Suppressor macrophage treated with lipopolysaccharide for 1 hour (primary cell): ENCODE measurements at places on chromosomes 11 and 22.

- no peak for DNase-seq
These were observed 45.7 kb upstream of the TSPAN18 start for GRCh38 chr11:44680982-44681597.

DNA sequence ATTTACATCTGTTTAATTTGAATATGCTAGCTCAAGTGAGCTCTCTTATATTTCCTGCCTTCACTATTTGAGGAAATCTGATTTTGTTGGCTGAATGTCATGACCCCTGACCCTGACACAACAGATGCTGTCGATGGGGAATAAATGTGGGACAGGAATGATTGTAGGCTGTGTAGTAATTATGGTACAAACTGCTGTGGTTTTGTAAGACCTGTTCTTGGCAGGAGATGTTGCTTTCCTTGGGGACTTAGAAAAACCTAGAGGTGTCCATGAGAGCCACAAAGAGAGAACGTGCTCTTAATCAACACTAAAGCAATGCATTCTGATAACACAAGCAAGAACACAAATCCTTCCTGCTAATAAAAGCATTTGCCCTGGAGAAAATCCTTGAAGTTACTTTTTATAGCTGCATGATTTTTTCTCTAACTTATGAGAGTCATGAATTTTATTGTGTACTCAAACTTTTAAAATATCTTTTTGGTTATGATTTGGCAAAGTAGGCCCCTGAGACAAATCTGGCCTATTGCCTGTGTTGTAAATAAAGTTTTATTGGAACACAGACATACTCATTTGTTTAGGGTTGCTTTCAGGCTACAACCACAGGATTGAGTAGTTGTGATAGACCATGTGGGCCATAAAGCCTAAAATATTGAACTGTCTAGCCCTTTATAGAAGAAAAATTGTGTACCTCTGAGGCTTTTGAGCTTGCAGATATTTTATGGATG is 90.2 kb downstream of the DDX10 start:
- DNase-seq, result no peak

- DNase-seq, result peak; percentile 66
These were observed 590 bp downstream of the COMMD9 start for GRCh38 chr11:36288442-36289225.

DNA sequence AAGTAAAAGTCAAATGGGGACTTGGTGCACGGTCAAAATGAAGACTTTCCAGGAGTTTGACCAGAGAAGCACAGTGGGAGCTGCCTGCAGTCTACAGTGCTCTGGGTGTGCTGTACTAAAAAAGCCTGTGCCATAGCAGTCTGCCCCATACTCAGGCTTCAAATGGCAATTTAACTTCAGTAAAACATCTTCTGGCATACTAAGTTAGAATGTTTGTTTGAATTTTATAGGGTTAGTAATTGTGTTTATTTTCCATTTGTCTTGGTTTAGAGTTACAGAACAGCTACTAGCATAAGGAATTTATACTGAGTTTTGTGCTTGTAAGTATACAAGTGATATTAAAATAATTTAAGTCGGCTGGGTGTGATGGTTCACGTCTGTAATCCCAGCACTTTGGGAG is 29.3 kb upstream of the LIPT2 start:
- no peak for DNase-seq

DNA sequence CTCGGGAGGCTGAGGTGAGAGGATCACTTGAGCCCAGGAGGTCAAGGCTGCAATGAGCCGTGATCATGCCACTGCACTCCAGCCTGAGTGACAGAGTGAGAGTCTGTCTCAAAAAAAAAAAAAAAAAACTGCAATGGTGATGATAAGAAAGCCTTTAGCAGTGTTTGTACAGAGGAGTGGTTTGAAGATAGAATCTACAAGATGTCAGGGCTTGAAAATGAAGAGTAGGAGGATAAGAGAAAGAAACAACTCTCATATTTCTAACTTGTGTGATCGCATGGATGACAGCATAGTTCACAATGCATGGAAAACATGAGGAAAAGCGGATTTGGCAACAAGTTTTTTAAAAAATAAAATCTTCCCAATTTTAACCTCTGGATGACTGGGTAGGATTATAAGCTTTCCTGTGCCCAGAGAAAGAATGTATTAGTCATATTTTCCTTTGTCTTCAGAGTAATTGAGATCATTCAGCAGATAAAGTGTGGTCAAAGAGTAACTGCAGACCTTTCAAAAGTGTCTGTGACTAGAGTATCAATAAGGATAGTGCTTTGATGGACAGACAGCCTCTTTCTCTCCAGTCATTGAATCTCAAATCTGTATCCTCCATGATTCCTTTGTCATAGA is 328.1 kb downstream of the CASP12 start:
- no peak for DNase-seq

DNA sequence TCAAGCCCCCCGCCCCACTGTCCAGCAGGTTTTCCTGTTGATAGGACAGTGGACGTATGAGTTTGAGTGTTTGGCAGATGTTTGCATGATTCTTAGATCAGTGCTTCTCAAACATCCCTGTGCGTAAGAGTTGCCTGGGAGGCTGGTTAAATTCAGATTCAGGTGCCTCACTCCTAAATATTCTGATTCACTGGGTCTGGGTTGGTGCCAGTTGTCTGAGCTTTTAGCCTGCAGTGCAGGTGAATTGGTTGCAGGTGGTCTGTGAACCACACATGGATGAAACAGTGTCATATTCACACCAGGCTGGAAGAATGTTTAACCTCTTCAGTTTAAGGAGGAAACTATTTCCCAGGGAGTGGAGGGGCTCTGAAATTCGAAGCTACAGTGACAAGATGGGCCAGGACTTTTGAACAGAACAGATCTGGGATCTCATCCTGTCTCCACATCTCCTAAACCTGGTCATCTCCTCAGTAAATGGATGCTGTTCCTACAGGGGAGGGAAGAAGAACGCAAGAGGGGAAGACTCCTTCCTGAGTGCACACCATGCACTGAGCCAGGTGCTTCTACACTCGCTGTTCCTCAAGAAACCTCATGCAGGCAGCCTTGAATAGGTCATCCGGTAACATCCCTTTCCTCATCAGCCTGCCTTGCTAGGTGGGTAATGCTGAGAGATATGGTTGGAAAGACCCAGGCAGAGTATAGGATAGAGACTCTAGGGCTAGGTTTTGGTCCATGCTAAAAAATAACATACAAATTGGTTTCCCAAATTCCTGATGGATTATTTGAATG is 47.8 kb downstream of the TEAD1 start:
- no peak for DNase-seq

- no peak for DNase-seq
These were observed 5.3 kb downstream of the PICALM start for GRCh38 chr11:86063536-86063935.

GRCh38 chr11:19652623-19653375 is 59.8 kb upstream of the NAV2 start:
- no peak for DNase-seq

DNA sequence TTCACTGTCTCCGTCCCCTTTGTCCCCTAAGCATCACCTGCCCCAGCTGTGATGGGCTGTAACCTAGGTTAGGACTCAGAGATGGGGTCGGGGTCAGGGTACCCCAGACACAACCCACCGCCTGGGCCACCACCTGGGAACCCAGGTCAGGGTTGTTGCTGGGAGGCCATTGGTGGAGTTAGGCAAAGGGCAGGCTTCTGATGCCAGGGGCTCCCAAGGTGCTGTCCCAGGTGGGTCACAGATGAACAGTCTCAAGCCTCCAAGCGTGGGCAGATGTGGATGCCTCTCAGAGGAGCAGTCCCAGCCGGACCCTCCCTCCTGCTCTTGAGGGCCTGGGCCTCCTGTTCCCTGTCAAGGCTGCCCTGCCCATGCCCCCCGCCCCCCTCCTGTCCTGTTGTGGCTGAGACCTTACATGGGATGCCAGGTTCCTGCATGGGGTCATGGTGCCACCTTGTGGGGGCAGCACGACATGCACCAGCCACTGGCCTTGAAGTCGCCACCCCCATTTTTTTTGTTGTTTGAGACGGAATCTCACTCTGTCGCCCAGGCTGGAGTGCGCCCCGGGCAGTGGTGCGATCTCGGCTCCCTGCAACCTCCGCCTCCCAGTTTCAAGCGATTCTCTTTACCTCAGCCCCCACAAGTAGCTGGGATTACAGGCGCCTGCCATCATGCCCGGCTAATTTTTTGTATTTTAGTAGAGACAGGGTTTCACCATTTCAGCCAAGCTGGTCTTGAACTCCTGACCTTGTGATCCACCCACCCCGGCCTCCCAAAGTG is 12.1 kb downstream of the GATD1 start:
- DNase-seq, result peak; percentile 68
